ENCODE measurements at places on chromosomes 11 and 22. TPM values are rescaled to one million over a fixed set of nuclear protein-coding genes. Genes with fewer than 3 reads are reported as not detected.

The USH1C gene
- 0.30 TPM for total RNA-seq

The APIP gene
- 36.7 TPM for total RNA-seq

The PRG3 gene
- not detected for total RNA-seq

GRCh38 chr11:123681030-123681429 lies 26.6 kb upstream of the SCN3B start:
- no peak for DNase-seq

DNA sequence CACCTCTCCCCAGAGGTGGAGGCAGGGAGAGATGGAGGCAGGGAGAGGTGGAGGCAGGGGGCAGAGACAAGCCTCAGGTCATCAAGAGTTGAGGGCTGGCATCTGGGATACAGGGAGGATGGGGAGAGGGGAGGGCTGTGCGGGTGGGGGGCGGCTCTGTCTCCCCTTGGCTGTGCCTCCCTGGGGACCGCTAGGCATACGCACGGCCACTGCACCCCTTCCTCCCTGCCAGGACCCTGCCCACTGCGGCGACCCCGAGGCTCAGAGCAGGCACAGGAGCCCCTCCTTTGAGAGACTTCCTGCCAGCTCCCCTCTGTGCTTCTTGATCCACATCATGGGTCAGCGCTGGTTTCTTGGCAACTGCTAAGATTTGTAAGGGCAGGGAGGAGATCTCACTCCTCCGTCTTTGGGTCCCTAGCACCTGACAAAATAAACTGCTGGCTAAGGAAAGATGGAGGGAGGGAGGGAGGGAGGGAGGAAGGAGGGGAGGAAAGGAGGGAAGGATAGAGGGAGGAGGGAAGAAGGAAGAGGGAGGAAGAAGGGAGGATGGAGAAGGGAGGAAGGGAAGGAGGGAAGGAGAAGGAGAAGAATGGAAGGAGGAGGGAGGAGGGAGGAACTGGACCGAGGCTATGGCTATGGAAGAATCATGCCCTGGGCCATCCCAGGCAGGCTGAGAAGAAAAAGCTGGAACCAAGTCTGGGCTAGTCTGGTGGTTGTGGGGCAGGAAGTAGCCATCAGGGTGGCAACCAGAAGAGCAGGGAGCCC lies 18.5 kb downstream of the PRR33 start:
- peak; percentile 18 for DNase-seq

GRCh38 chr11:116710762-116711161 lies 62.0 kb downstream of the BUD13 start:
- DNase-seq = no peak

DNA sequence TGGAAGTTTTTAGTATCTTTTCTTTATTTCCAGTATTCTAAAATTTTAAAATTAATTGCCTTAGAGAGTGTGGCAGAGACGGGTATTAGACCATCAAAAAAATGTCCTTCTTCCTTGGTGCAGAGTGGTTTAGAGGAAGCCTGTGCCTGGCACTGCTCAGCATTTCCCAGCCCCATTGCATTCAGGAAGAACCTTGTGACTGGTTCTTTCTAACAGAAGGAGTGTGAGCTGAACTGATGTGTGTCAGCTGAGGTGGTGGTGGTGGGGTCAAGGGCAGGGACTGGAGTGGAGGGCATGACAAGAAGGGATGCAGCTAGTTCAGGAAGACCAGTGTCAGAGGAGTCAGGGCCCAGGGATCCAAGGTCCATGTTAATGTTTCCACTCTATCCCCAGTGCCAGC lies 58.7 kb upstream of the FDX1 start:
- DNase-seq = no peak

DNA sequence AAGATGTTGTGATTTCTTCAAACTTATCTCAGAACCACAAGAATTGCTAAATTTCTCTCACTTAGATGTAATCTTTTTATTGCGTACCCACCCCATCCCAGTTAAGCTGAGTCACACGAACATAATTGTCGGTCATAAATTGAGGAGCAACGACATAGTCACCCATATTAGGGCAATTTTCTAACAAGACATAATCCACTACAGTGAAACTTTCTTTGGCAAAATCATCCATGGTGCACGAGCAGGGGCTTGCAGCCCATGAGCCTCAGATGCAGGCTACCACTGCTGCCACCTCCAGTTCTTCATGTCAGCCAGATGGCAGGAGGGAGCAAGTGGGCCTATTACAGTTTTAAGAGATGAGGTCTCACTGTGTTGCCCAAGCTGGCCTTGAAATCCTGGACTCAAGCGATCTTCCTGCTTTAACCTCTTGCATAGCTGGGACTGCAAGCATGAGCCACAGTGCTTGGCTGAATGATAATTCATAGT lies 70.3 kb upstream of the GRK2 start:
- no peak for DNase-seq

DNA sequence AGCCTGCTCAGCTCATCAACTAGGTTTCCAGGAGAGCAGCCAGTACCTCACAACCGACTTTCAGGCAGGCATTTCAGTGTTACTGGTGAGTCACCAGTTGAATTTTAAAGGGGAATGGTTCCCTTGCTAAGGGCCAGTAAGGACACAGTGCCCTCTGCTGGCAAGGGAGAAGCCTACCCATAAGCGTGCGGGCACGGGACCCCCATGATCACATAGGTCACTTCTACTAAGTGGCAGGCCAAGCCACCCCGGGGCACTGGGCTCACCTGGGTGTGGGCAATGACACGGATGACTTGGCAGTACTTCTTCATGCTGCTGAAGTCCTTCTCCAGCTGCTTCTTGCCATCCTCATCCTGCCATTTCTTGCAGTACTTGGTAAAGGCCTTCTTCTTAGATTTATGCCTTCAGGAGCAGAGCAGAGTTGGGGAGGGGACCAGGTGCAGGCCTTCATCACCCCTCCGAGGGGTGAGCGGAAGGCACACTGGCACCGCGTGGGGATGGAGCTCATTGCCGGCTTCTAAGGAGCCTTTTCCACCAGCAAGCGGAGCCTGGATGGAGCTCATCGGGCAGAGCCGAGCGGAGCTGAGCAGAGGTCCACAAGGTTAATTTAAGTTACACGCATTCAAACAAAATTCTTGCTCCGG lies 2.9 kb downstream of the RPL3 start:
- peak; percentile 74 for DNase-seq

- no peak for DNase-seq
Observed at GRCh38 chr11:63530021-63530420, 6.6 kb upstream of the PLAAT4 start.
